ENCODE measurements at places on chromosomes 7 and 10.
A peak's percentile ranks its signal among the peaks of the same experiment; 100 is the strongest.

DNA sequence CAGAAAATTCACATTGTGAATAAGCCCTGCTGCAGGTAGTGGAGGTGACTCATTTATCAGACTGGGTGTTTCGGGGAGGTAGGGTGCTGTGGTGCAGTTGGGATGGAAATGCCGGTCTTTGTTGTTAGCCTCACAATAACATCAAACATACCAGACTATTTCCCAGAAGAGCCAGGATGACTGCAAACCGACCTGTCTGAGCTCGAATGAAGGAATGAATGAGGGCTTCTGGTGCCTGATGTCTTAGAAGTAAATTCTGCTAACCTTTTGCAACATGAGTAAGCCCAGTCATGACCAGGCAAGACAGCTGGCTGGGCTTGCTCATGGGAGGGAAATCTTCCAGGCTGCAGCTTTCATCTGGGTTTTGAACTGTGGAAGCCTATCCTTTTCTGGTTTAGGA, 2.4 kb upstream of the VDAC2 start:
- no peak for DNase-seq
- no peaks in the 10 kb centered on the region for H3K27me3 ChIP-seq
- peaks cover 27% of the 10 kb centered on the region for H3K36me3 ChIP-seq
- H3K4me1 ChIP-seq, result peaks cover 35% of the 10 kb centered on the region
- peak overlapping the region; percentile 84 for H3K27ac ChIP-seq

DNA sequence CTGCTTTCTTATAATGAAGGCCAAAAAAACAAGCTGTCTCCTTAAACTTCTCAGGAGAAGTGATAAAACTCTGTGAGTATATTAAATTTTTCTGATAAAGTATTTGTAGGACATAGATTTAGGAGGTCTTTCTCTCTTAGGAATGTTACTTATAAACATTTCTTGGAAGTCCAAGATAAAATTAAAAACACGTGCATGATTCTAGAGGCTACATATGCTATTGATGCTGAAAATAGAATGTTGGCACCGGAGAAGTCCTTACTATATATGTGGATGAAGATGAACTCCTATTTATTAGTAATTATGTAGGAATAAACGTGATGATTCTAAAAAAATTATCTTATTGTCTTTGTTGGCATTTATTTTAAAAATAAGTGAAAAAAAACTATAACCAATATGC, 241.3 kb upstream of the LRRTM3 start:
- no peak overlapping the region for H3K4me3 ChIP-seq
- no peaks in the 10 kb centered on the region for H3K27me3 ChIP-seq
- H3K4me1 ChIP-seq, result no peaks in the 10 kb centered on the region
- H3K36me3 ChIP-seq, result no peaks in the 10 kb centered on the region
- no peak for DNase-seq

DNA sequence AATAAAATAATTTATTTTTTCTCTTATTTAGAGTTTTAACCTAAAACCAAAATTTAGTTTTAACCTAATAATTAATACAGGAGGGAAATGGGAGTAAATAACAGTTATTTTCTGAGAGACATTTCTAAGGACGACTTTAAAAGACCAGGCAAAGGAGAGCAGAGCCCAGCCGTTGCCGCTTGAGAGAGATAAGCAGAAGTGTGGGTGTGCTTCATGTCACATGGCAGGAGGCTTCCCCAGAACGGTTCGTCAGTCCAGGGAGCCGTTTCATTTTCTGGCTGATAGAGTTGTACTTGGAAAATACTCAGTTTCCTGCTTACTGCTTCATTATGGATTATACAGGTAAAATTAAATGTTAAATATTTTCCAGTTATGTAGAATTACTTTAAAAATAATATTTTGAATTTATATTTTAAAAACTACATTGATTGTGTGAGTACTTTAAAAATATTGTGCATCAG, 61.4 kb downstream of the ST7 start:
- H3K4me3 ChIP-seq, result no peak overlapping the region
- peaks cover 3% of the 10 kb centered on the region for H3K27me3 ChIP-seq
- H3K27ac ChIP-seq, result no peak overlapping the region
- H3K4me1 ChIP-seq, result peaks cover 62% of the 10 kb centered on the region
- no peaks in the 10 kb centered on the region for H3K36me3 ChIP-seq
- DNase-seq, result no peak

- peaks cover 6% of the 10 kb centered on the region for H3K4me1 ChIP-seq
- no peak overlapping the region for H3K27ac ChIP-seq
- DNase-seq, result no peak
- H3K27me3 ChIP-seq, result peaks cover 11% of the 10 kb centered on the region
- no peak overlapping the region for H3K4me3 ChIP-seq
- no peaks in the 10 kb centered on the region for H3K36me3 ChIP-seq
Observed at GRCh38 chr10:78623578-78624215, 445.1 kb upstream of the ZMIZ1 start.

- H3K4me3 ChIP-seq, result no peak overlapping the region
- H3K36me3 ChIP-seq, result no peaks in the 10 kb centered on the region
- no peaks in the 10 kb centered on the region for H3K27me3 ChIP-seq
- no peaks in the 10 kb centered on the region for H3K4me1 ChIP-seq
Observed at GRCh38 chr10:76336213-76336963, 905.0 kb downstream of the LRMDA start.

DNA sequence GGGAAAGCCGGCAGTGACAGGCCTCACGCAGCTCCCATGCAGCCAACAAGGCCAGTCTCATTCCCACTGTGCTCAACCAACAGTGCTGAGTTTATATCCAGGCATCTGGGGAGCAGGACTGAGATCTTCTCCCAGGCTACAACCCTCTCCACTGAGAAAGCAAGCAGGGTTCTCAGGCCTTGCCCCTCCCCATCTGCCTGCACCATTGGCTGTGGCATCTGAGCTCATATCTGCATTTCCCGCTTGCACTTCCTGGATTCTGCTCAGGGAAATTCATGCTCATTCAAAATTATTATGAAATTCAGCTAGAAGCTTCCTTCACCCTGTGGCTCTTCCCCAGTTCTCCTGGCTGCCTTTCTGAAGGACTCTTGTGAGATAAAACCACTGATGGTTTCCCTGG, 1029.0 kb downstream of the GRM8 start:
- H3K4me1 ChIP-seq, result no peaks in the 10 kb centered on the region
- no peaks in the 10 kb centered on the region for H3K36me3 ChIP-seq
- no peak overlapping the region for H3K4me3 ChIP-seq
- no peaks in the 10 kb centered on the region for H3K27me3 ChIP-seq
- no peak overlapping the region for H3K27ac ChIP-seq

DNA sequence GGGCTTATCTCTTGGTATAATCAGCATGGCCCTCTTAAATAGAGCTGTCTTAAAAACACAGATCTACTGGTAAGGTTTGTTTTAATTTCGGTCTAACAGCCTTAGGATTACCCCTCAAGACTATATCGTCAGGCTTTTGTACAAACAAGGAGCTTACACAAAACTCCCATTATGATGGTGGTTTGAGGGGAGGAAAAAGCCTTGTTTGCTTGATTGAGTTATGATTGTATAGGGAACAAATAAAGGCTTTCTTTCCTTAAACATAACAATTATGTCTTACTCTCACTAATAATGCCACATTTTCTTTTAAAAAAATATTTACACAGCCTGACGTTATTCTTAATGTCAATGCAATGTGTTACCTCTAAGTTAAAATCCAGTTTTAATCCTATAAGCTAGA, 188.8 kb upstream of the TCF7L2 start:
- H3K27ac ChIP-seq, result no peak overlapping the region
- H3K4me1 ChIP-seq, result no peaks in the 10 kb centered on the region
- no peak overlapping the region for H3K4me3 ChIP-seq

- DNase-seq, result no peak
- no peaks in the 10 kb centered on the region for H3K36me3 ChIP-seq
- no peak overlapping the region for H3K4me3 ChIP-seq
- H3K27me3 ChIP-seq, result no peaks in the 10 kb centered on the region
- no peaks in the 10 kb centered on the region for H3K4me1 ChIP-seq
- no peak overlapping the region for H3K27ac ChIP-seq
Observed at GRCh38 chr10:131573707-131574106, 262.2 kb upstream of the TCERG1L start.

DNA sequence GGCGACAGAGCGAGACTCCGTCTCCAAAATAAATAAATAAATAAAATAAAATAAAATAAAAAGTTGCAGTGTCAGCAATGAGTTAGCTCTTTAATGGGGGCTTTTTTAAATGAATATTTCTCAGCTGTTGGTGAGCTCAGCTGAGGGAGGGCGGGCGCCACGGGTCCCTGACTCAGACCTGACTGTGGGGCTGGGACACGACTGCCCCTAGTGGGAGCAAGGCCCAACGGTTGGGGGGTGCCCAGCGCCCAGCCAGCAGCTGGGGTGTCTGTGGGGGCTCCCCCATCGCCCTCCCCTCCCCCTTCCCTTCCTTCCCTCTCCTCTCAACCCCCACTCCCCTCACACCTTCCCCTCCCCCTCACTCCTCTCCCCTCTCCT, 46.6 kb downstream of the PWWP2B start:
- H3K27me3 ChIP-seq, result no peaks in the 10 kb centered on the region
- peak; percentile 80 for DNase-seq
- no peak overlapping the region for H3K4me3 ChIP-seq
- peaks cover 33% of the 10 kb centered on the region for H3K4me1 ChIP-seq
- no peak overlapping the region for H3K27ac ChIP-seq

DNA sequence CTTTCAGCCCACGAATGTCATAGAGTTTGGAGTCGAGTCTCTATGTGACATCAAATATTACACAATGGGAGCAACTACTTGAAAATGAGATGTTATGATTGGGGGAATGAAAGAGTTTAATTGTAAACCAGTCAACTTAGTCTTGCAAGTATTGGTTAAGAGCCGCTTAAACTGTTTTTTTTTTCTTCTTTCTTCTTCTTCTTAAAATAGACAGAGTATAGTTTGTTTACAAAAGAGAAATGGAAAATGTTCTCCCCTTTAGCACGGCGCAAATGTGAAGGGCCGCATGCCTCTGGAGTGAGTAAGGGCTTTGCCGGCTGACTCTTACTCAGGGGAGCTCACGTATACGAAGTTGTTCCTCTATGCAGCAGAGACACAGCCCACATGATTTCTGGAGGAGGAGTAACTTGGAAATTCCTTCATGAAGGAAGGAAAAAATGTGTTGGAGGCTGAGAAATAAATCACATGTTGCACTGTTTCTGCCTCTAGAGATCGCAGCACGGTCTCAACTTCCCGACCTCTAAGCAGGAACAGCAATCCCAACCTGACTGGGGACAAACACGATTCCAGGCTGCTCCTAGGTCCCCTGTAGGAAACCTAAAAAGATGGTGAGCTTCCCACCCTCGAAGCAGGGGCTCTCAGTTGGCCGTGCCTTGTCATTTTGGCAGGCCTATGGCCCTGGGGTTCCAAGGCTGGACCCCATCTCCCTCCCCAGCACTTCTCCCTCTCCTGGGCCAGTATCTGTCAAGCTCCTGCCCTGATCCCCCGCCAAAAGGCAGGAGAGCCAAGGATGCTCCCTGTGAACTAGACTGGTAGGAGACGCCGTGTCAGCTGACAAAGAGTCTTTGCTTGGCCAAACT, 44.8 kb downstream of the MYOF start:
- no peaks in the 10 kb centered on the region for H3K27me3 ChIP-seq
- DNase-seq, result no peak
- no peak overlapping the region for H3K4me3 ChIP-seq
- H3K27ac ChIP-seq, result no peak overlapping the region
- peaks cover 2% of the 10 kb centered on the region for H3K36me3 ChIP-seq

GRCh38 chr7:84258628-84259027, 64.0 kb upstream of the SEMA3A start:
- no peak overlapping the region for H3K27ac ChIP-seq
- no peaks in the 10 kb centered on the region for H3K27me3 ChIP-seq
- no peaks in the 10 kb centered on the region for H3K36me3 ChIP-seq
- no peak overlapping the region for H3K4me3 ChIP-seq
- no peak for DNase-seq
- H3K4me1 ChIP-seq, result peaks cover 6% of the 10 kb centered on the region

DNA sequence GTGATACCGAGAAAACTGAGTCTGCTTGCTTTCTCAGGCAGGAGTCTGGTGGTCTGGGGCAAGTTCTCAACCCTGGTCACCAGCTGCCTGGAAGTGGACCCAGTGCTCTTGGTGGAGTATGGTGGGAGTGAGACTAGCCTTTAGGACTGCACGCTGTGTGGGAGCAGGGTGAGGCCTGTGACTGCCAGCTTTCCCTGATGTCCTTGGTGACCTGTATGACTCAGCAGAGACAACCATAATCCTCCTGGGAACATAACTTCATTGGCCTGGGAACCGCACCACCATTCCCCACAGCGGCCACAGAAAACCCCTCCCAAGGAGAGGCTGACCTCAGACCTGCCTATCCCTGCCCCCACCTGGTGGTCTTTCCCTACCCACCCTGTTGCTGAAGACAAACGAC, 139.5 kb upstream of the CHRM2 start:
- H3K27me3 ChIP-seq, result no peaks in the 10 kb centered on the region
- DNase-seq, result no peak
- H3K4me1 ChIP-seq, result no peaks in the 10 kb centered on the region
- no peak overlapping the region for H3K4me3 ChIP-seq
- H3K27ac ChIP-seq, result no peak overlapping the region
- H3K36me3 ChIP-seq, result no peaks in the 10 kb centered on the region

DNA sequence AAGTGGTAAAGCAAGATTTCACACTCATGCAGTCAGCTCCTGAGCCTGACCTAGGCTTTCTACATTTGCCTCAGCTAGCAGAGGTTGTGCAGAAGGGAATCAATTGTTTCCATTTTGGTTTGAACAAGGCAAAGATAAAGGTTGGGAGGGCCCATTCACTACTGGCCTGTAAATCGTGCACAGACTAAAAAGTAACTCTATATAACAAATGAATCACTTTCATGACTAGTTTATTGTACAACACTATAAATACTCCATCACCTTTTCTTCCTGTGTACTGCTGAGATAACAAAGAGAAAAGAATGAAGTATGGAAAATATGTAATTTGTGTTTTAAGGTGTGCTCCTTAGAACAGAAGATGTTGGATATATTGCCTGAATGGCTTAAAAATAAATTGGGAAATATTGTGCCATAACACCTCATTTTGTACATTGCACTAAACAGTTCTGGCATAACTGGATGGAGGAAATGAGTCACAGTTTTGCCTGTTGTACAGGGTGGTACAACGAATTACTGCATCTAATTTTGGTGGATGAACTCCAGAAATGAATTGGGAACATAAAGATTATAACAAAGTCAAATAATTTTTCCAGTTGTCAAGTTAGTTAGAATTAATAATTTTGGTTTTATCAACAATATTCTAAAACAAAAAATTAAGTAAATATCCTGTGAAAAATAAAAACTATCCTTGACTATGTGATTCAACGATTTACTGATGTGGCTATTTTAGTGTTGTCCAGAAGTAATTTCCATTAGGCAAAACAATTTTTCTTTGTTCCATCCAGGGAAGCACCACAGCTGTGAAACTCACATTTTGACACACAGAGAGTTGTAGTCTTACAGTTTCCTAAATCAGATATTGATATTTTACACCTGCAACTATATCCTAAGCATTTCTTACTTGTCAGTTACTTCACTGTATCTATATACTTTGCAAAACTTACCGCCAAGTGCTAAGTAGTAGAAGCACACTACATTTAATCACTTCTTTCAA, 18.0 kb downstream of the SEMA3C start:
- no peaks in the 10 kb centered on the region for H3K36me3 ChIP-seq
- no peak overlapping the region for H3K27ac ChIP-seq
- H3K4me1 ChIP-seq, result no peaks in the 10 kb centered on the region
- H3K4me3 ChIP-seq, result no peak overlapping the region
- DNase-seq, result no peak
- no peaks in the 10 kb centered on the region for H3K27me3 ChIP-seq
